ENCODE measurements at places on chromosomes 11 and 22.

DNA sequence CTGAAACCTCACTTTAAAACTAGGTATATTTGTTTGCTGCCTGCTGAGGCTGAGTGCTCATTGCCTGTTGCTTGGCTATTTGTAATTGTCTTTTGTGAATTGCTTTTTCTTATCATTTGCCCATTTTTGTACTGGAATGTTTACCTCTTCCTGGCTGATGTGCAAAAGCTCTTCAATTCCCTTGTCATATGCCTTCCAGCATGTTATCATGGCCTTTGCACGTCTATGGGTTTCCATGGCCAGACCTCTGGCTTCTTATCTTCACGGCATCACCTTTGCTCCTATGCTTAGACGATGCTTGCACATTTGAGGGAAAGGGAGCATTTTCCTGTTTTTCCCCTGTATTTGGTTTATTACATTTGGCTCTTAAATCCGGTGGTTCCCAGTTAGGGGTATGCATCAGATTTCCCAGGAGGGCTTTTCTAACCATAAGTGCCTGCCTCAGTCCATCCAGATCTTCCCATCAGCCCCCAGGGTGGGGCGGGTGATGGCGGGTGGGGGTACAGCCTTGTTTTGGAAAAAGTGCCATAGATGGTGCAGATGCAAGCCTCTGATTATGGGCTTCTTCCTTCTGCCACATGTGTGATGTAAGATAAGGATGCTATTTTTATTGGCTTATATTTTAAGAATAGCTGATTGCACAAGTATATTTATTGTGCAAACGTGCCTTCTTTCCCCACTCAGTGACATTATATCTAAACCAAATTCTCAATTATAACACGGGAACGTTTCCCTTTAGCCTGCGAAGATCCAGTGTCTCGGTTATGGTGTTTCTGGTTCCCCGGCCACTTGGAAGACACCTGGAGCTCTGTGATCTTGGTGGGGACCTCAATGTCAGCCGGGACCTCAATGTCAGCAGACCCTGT is 70.6 kb upstream of the SEPTIN5 start:
- no peak for DNase-seq

DNA sequence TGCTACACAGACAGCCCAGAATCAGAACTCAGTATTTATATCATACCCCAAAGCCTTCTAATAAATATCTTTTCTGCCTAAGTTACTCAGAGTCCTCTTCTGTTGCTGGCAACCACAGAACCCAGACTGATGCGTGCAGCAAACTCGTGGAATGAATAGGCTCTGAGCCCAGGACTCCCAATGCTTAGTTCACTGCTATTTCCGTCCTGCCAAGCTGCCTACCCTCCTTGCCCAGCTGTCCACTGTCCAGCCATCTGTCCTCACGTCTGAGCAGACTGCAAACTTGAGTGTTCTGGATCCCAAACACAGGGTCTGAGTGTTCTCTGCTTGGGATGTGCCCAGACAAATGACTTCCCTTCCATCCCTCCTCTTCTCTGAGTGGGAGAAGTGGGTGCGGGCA is 19.4 kb downstream of the PTPN5 start:
- no peak for DNase-seq

- DNase-seq, result peak; percentile 43
These were observed 787 bp downstream of the SMDT1 start for GRCh38 chr22:42080287-42080686.

GRCh38 chr22:29539105-29539504 is 14.5 kb downstream of the THOC5 start:
- DNase-seq, result no peak

GRCh38 chr11:33674035-33674814 is 26.4 kb downstream of the C11orf91 start:
- no peak for DNase-seq

- no peak for DNase-seq
These were observed 113.8 kb upstream of the PITPNB start for GRCh38 chr22:28032861-28033260.

- peak; percentile 53 for DNase-seq
These were observed 11.5 kb downstream of the YPEL4 start for GRCh38 chr11:57638005-57638781.

- no peak for DNase-seq
These were observed 72.6 kb upstream of the CLDN5 start for GRCh38 chr22:19596680-19597398.

DNA sequence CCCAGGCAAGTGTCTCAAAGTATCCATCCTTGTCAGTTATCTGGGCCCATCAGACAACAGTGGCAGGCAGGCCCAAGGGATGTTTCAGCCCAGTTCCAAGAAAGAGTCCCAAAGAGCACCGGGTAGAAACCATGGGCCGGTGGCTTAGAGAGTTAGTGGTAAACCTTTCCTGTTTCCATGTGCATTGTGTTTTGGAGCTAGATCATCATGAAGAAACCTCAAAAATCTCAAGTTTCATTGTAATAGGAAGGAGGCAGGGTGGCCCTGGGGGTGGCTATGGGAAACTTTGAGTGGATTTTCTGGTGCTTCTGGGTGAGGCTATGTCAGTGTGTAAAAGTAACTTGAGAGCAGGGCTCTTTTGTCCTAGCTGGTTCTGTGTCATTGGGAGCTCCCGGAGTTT is 68.1 kb downstream of the UBASH3B start:
- no peak for DNase-seq

DNA sequence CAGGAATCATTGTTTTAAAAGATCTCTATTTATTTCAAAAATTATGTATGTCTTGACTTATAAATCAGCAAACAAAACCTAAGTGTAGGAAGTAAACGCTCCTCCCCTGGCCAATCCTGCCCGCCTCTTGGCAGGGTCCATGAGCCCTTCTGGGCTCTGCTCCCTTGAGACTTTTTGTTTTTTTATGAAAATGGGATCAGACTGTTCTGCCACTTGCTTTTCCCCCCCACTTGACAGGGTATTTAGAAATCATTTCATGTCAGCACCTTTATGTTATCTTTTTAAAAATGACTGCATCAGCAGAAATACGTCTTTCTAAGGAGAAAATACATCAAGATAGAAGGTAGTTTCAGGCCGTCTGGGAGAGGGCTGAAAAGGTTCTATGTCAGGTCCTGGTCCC is 35.6 kb downstream of the FBLN1 start:
- no peak for DNase-seq
